ENCODE measurements at places on chromosomes 13 and 19.

DNA sequence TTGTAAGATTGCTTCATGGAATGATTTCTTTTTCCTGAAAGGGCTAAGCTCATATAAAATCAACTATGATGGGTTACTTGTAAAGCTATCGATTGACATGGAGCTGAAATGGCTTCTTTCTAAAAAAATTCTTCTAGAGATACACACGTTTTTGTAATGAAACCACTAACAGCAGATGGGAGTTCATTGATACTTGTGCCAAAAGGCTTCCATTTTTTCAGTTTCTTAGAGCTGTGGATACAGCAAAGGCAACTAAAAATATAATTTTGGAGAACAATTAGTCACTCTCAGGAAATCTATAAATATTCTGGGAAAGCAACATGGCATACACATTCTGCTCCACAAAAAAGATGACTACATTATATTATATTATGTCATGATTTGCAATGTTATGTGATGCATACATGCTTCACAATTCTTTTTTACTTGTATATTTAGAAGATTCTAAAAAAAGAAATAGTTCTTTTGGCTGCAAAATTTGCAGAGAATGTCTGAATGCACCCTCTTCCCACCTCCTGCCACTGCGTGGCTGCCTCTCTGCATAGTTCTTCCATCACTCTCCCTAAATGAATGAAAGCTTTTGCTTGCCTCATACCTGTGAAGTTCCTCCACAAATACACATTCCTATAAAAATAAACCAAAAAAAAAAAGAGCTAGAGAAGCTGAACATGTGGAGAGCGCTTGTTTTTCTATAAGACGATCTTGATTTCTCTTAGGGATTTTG, 802.5 kb downstream of the EFNB2 start:
- no peak for DNase-seq

DNA sequence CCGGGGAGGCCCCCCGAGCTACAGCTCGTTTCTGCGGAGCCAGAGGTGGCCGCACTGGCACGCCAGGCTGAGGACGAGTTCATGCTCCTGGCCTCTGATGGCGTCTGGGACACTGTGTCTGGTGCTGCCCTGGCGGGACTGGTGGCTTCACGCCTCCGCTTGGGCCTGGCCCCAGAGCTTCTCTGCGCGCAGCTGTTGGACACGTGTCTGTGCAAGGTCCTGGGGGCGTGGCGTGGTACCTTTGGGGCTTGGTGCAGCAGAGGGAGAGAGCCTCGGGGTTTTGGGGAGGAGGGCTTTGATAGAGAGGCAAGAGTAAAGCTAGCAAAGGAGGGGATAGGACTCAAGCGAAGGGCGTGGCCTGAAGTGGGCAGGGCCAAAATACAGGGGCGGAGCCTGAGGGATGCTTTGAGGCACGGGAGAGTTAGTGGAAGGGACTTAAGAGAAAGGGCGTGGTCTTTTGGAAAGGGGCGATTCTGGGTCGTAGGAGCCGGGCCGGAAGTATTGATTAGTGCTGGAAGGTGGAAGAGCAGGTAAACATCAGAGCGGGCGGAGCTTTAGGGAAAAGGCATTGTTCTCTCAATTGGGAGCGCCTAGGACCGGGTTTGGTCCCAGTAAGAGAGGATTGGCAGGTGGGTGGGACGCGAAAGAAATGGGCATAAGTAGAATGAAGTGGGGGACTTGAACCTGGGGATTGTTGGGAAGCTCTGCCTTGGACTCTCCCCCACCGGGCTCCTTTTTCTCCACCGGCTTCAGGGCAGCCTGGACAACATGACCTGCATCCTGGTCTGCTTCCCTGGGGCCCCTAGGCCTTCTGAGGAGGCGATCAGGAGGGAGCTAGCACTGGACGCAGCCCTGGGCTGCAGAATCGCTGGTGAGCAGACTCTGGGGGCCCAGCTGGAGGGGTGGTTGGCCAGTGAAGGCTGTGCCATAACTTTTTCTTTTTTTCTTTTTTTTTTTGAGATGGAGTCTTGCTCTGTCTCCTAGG, 1.2 kb downstream of the PPM1N start:
- DNase-seq: no peak

DNA sequence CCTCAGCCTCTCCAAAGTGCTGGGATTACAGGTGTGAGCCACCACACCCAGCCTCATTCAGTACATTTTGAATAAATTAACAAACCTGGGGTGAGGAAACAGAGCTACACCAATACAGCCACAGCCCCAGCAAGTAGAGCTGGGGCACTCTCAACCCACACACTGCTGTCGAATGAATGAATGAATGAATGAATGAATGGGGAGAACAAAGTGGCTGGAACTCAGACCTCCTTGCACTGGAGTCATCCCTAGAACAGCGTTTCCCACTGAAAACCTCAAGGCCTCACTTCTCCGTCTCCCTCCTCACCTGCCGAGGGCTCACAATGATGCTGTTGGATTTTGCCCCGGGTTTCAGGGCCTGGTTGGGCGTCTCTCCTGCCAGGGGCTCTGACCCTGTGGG, 2.8 kb downstream of the ERCC1 start:
- DNase-seq: no peak

- DNase-seq: no peak
Observed at GRCh38 chr13:86974995-86975328, 696.2 kb upstream of the SLITRK5 start.

- no peak for DNase-seq
Observed at GRCh38 chr13:73932091-73932490, 202.1 kb downstream of the KLF12 start.

GRCh38 chr19:43731346-43731745, 15.5 kb downstream of the IRGC start:
- no peak for DNase-seq

DNA sequence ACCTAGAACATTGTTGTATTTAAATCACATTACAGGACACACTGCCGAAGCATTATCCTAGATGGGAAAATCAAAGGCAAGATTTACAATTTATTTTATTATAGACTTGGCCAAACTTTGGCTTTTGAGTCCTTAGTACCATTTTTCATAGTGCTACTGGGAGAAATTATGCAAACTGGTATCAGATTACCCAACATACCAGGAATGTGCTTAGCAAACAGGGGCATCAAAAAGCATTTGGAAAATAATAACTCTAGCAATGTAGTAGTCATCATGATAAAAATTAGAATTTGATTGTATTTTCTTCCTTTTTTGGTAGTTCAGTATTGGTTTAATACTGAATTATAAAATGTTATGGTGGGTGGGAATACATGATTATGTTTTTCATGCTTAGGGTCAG, 34.0 kb downstream of the GPC6 start:
- DNase-seq: no peak

- DNase-seq: no peak
Observed at GRCh38 chr19:33703438-33703750, 81.6 kb downstream of the CHST8 start.

GRCh38 chr13:34310539-34310938, 492.6 kb downstream of the RFC3 start:
- DNase-seq: no peak

DNA sequence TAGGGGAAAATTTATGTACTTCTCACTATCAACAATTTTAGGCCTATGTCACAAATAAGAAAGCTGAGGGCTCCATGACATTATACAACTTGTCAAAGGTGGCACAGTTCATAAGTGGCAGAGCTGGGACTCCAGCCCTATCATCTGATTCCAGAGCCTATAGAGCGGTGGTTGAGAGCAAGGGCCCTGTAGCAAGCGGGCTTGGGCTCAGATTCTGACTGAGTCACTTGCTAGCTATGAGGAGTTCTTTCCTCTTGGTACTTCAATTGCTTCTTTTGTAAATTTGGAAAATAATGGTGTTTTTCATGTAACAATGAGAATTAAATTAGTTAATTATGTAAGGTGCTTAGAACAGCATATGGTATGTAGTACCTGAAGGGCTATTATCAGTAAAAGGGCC, 28.7 kb upstream of the FAM216B start:
- no peak for DNase-seq

GRCh38 chr19:31392464-31392863, 43.2 kb upstream of the TSHZ3 start:
- DNase-seq: no peak

GRCh38 chr19:32522967-32523366, 58.0 kb upstream of the PDCD5 start:
- DNase-seq: no peak

- DNase-seq: no peak
Observed at GRCh38 chr13:109271555-109272541, 514.5 kb downstream of the IRS2 start.

- DNase-seq: no peak
Observed at GRCh38 chr13:73879346-73880015, 254.7 kb downstream of the KLF12 start.

- DNase-seq: no peak
Observed at GRCh38 chr19:55820037-55820436, 11.8 kb downstream of the NLRP11 start.

DNA sequence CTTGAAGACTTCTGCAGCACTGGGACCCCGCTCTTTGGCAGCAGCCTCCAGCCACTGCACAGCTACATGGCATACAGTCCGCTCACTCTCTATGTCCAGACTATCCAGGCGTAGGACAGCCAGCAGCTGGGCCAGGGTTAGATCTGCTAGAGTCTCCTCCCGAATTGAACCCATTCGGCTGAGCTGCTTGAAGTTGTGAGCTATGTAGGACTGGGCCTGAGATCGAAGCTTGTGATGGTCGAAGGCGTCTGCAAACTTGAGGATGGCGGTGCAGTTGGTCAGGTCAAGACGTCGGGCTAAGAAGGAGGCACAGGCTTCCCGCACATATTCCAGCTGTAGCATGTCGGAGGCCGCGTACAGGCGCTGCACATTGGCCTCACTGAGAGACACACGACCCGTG, 900 bp downstream of the KBTBD7 start:
- DNase-seq: no peak

- no peak for DNase-seq
Observed at GRCh38 chr13:74871369-74872070, 610.4 kb downstream of the TBC1D4 start.

GRCh38 chr19:56577719-56578602, 10.7 kb downstream of the ZNF470 start:
- DNase-seq: no peak

DNA sequence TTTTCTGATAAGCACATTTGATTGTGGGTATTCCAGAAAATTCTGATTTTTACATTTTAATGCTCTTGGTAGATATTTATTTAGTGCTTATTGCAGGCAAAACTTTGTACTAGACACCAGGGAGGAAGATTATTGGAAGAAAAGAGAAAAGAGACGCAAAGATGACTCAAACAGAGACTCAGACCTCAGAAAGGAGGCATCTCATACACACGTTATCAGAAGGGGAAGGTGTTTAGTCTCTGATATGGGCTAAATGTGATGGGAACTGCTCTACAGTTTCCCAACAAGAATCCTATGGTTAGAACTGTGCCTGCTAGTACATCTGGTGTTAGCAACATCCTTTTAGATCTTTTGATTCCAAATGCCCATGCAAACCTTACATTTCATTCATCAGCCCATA, 245.6 kb downstream of the KLF5 start:
- DNase-seq: no peak

- no peak for DNase-seq
Observed at GRCh38 chr19:29530540-29531457, 5.0 kb downstream of the VSTM2B start.

DNA sequence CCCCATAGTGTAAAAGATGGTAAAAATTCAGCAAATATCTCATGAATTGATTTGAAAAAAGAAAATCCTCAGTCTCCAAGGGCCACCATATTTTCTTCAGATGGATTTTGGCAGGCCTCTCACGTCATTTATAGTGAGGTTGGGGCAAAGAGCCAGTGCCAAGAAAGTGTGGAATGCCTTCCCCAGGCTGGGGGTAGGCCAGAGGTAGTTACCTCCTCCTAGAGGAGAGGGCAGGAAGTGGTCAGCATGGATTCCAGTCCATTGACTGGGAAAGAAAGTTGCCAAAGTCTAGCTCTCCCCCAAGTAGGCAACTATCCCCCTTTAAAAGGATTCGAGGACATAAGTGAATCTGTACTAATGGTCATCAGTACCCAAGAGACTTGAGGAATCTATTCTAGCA, 68.4 kb upstream of the KCTD4 start:
- no peak for DNase-seq

DNA sequence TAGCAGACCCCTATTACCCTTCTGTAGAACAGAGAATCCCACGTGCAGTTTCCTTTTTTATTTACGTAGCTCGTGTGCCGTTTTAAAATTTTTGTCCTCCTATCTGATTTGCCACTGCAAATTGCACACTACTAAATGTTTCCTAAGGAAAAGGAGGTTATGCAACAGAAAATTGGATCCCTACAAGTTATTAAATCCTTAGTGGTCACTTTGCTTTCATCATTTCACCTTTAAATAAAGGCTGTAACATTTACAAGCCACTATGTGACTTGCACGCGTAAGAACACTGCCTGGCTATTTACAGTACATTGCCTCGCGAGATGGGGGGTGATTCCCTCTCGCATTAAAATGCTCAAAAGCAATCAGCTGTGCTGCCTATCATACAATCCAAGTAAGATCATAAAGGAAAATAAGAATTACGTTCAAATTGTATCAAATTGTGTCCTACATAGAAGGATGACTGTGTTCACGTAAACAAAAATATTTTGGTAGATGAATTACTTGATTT, 525.6 kb downstream of the SUCLA2 start:
- DNase-seq: no peak

GRCh38 chr13:98941126-98941525, 36.7 kb downstream of the DOCK9 start:
- no peak for DNase-seq

GRCh38 chr19:42291435-42291810, 10.5 kb upstream of the PRR19 start:
- DNase-seq: no peak

GRCh38 chr13:112067116-112067741, at the start of gene SOX1:
SOX1 (plus strand) TSS chr13:112067149; CDS start chr13:112067659, 510 bp downstream.
- DNase-seq: no peak

- DNase-seq: no peak
Observed at GRCh38 chr13:110913322-110914080, 1.4 kb downstream of the ANKRD10 start.

GRCh38 chr13:50664951-50665350, 178.5 kb downstream of the DLEU7 start:
- DNase-seq: no peak

- no peak for DNase-seq
Observed at GRCh38 chr19:23561341-23561740, 125.7 kb downstream of the ZNF675 start.

DNA sequence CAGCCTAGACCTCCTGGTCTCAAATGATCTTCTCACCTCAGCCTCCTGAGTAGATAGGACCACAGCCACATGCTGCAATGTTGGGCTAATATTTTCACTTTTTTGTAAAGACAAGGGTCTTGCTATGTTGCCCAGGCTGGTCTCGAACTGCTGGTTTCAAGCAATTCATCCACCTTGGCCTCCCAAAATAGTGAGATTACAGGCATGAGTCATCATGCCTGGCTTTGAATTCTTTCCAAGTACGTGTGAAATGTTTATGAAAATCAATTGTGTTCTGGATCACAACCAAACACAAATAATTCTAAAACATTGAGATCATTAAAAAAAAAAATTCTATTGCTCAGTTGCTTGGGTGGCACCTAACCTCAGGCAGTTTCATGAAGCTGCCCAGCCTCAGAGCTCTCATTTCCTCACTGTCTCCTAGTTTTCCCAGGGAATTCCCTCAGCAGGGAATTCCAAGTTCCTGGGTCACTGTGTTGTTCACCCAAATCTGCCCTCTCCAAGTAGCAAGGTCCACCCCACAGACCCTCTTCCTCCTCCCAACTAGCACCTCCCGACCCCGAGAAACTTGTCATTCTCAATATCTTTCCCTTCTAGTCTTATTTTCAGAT, 44.8 kb downstream of the ING1 start:
- DNase-seq: no peak

GRCh38 chr13:25922376-25922775, 129.4 kb downstream of the SHISA2 start:
- no peak for DNase-seq

All from anterior cingulate cortex (tissue), 58 donors.